ENCODE measurements at places on chromosomes 1 and 21. TPM values are rescaled to one million over a fixed set of nuclear protein-coding genes. Genes with fewer than 3 reads are reported as not detected.

Gene RGS18
- not detected for total RNA-seq

Gene KPRP
- total RNA-seq, result not detected

DNA sequence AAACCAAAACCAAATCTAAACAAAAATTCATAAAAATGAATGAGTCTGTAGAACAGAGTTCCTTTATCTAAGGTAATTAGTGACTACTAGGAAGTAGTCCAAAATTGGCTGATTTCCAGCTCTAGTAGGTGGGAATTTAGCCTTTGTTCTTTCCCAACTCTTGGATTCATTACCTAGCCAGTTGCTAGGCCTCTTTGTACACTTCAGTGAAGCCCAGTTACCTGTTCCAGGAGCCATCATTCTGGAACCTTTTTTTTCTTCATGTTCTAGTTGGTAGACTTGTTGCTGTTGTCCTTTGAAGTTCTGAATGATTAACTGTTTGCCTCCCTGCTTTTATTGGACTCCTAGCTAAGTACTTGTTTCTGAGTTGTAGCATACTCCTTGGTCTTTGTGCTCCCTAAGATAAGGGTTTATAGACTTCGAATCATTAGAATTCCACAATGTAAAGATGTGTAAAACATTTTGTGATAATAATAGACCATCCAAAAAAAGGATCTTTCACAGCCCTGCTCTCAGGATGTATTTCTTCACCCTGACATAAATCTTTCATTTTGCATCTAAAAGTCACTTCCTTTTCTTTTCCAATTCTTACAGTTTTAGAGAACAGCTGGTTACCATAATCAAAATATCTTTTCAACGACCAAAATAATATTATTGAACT, 9.8 kb downstream of the PLA2G4A start:
- no peak for DNase-seq

Gene DNAJC28
- 0.44 TPM for total RNA-seq

Gene SLC44A3
- total RNA-seq, result 6.3 TPM

Measured in PC-3 (cell line).